Stimulated activated CD8-positive, alpha-beta memory T cell treated with anti-CD3 and anti-CD28 coated beads, Interleukin-2, amount 100 ng/mL, for 1 hour (primary cell): ENCODE measurements at places on chromosomes 2 and 18.

- DNase-seq: no peak
These were observed 71.2 kb downstream of the CD226 start for GRCh38 chr18:69876490-69876889.

DNA sequence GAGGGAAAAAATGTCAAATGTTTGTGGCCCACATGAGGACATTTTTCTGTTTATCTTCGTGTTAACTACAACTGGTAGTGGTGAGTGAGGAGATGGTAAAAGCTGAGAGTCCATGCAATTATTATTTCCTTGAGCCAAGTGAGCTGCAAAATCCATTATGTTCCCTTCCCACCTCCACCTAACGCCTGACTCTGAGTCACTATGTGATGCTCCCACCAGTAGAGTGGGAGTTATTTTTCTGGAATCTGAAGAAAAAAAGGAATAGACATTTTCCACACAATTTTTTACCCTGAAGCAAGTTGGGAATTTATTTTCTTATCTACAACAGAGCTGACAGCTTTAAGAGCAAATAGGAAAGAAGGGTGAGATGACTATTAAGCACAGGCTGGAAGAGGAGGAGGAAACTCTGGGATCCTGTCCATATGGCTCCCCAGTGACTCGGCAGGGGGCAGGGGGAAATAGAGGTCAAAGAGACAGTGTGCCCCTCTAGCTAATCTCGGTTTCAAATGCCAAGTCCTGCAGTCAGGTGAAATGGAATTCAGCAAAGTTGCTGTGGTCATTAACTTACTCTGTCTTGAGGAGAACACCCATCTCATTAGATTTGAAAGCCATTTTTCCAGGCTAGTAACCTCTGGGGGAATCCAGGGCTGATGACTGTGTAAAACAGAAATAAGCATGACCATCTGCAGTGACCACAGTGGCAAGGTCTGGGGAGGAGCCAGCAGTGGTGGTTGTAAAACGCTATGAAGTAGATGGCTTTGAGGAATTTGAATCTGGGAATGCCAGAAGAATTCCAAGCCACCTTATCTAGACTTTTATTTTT lies 463.9 kb downstream of the STK39 start:
- no peak for DNase-seq

- no peak for DNase-seq
These were observed 241.2 kb downstream of the CYP26B1 start for GRCh38 chr2:71906357-71906973.

- no peak for DNase-seq
These were observed 10.9 kb upstream of the NFATC1 start for GRCh38 chr18:79384834-79385233.

GRCh38 chr2:205858881-205859441 lies 176.7 kb downstream of the NRP2 start:
- no peak for DNase-seq

- no peak for DNase-seq
These were observed 773.5 kb downstream of the CNTNAP5 start for GRCh38 chr2:124798551-124798950.

- DNase-seq: no peak
These were observed 230.4 kb downstream of the IKZF2 start for GRCh38 chr2:212921061-212921460.

DNA sequence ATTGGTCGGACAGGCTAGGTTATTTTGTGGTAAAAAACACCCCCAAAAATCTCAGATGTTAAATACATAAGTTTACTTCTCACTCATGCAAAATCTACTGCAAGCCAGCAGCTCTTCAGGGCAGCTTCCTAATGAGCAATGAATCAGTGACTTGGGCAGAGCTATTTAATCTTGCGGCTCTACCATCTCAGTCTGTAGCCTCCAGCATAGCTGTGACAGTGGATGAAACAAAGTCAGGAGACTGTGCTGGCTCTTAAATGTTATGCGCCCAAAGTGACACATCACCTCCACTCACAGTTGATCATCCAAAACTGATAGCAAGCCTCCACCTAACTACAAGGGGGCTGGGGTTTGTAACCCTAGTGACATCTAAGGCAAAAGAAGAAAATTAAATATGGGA lies 571.9 kb downstream of the METTL4 start:
- DNase-seq: no peak
